Psoas muscle (tissue), 8 donors: ENCODE measurements at places on chromosomes 7 and 10. TPM values are rescaled to one million over a fixed set of nuclear protein-coding genes. Genes with fewer than 3 reads are reported as not detected.

DNA sequence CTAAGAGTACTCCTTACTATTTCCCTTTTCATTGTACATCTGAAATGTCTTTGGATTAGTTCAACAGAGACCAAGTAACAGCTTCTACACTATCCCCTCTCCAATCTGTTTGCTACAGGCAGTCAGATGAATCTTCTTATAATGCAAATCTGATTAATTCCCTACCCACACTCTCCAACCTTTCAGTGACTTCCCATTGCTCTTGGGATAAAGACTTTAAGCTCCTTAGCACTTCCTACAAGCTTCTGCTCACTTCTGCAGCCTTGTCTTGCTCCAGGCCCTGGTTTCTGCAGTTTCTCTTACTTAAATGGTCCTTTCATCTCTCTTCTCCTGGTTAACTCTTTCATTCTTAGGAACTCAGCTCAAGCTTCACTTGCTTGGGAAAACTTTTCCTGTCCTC lies 65.2 kb upstream of the FEZF1 start:
- DNase-seq = no peak

- no peak for DNase-seq
Measured at GRCh38 chr7:37558320-37559096, 109.8 kb upstream of the ELMO1 start.

GRCh38 chr10:78579576-78579975 lies 489.2 kb upstream of the ZMIZ1 start:
- no peak for DNase-seq

- DNase-seq = no peak
Measured at GRCh38 chr10:69056129-69056528, 31.8 kb upstream of the SRGN start.

- no peak for DNase-seq
Measured at GRCh38 chr7:142913051-142913450, 20.5 kb downstream of the TRPV5 start.

GRCh38 chr10:90051474-90051873 lies 350.1 kb downstream of the KIF20B start:
- no peak for DNase-seq

- no peak for DNase-seq
Measured at GRCh38 chr10:110212119-110213006, 5.0 kb downstream of the MXI1 start.

DNA sequence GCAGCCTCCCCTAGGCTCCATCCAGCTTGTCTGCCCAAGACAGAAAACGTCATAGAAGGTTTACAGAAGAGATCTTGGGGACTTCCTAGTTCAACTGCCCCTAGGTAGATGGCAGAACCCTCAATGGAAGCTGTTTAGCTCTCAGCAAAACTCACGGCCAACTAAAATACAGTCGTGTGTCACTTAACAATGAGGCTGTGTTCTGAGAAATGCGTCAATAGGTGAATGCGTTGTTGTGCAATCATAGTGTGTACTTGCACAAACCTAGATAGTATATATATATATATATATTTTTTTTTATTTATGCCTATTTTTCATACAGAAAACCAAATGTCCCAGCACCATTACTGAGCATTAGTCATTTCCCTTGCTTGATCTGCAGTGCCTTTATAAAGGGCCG lies 100.4 kb upstream of the SH2B2 start:
- DNase-seq = no peak

DNA sequence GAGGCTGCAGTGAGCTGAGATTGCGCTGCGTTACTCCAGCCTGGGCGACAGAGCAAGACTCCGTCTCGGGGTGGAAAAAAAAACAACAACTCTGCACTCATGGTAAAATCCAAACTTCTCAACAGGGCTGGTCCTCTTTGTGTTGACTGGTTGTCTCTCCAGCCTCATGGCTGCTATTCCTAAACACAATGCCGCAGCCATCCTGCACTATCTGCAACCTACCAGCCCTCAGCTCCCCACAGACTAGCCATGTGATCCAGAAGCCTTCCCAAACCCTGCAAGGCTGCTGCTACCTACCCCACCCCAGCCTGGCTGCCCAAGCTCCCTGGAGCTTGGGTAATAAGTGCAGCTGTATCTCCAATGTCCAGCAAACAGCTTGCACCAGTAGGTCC lies 11.7 kb downstream of the ZYX start:
- no peak for DNase-seq

DNA sequence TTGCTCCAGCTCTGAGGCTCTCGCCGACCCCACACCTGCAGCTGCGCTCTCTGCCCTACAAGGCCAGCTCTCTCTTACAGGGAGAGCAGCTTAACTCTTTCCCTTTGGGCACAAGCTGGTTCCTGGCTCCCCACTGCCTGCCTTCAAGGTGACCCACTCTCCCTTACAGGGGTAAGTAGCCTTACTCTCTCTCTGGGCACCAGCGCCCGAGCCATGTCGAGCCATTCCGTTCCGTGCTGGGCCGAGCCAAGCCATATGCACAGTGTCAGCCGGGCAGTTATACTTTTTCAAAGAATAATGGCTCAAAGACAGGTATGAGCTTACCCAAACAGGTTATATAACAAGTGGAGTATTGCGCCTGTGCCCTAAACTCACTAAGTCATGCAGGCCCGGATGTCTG lies 44.6 kb downstream of the VIM start:
- no peak for DNase-seq

DNA sequence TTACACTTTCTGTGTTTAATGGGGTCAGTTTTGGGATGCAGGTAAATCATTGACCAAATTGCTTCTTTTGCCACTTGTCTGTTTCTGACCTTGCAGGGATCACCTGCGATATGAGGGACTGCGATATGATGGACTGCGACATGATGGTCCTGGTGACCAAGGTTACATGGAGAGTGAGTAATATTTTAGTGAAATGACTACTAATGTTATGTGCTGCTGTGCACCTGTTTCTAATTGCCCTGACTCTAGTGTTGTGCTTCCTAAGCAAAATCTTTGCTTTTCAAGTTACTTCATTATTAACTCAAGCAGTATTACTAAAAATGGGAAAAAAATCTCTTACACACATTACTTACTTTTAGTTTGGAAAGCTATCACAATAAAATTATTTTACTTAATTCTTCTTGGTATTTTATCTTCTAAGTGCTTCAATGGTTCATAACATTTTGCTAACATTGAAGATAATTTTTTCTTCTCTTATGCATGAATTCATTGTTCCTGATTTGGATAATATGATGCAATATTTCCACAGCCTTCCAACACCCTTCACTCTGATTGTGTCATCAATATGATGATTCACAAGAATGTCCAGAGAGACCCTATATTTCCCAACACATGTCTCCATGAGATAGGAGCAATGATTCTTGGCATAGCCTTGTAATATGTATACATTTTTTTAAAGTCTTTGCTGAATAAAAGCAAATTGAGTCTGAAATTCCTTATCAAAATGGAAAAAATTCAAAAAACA lies 306.2 kb upstream of the AKR1E2 start:
- DNase-seq = no peak

DNA sequence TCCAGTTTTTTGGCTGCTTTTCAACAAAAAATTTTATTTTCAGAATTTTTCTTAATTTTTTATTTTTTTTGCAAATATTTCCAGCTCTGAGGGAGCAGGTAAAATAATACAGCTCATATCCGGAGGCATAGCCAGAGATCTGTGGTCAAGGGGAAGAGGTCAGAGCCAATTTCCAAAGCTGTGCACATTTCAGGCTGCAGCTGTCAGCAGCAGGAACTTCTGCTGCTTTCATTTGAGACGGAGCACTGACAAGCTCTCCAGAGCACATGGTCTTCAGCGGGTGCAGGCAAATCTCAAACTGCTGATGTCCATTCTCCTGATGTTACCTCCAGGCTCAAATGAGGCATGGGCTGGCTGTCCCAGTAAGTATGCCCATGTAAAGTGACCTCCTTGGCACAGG lies 31.1 kb downstream of the SLC26A4 start:
- DNase-seq = no peak

DNA sequence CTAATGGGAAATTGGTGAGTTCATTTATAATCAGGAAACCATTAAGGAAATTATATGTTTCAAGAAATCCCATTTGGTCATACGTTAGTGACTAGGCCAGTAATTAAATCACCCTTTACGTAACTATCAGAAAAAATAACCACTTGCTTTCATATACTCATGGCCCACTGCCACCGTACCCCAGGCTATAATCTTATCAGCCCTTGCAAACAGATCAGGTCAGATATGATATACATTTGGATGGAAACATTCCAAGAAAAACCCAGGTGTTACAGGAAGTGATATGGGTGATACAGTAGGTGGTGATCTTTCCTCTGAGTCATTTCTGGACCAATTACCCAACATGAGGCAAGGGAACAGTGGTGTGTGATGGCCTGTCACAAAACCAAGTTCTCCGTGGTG lies 481.0 kb upstream of the SEMA3A start:
- no peak for DNase-seq

DNA sequence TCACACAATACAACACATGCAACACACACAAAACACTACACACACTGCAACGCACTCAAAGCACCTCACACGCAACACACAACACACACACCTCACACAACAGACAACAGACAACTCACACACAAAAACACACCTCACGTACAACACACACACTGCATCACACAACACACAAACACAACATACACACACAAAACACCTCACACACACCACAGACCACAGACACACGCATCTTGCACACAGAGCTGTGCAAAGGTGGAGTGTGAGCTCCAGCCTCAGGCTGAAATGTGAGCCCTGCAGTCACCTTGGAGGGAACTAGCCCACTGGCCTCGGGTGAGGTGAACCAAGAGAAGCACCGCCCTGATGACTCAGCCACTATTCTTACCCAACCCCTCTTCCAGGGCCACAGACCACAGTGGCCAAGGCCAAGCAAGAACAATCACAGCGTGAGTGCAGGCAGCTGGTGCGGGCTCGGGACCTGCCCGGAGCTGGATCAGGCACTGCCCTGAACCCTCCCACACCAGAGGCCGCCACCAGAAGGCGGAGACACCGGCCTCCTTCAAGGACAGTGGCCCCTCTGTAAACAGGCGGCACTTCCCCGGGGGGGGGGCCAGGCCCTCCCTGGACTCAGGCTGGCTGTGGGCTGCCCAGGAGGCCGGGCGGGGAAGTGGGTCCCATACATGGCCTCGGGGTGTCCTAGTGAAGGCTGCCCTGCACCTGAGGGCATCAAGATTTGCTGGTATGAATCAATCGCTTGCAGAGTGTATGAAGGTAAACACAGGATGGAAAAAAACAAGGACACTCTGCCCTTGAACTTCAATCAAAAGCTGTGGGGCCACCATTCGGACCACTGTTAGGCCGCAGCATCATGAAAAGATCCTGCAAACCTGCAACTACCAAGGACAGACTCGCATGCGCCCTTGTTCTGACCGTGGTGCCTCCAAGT lies 106.7 kb downstream of the TNS3 start:
- DNase-seq = peak; percentile 92

GRCh38 chr7:45937301-45937700 lies 16.2 kb upstream of the IGFBP3 start:
- DNase-seq = no peak

- DNase-seq = no peak
Measured at GRCh38 chr10:120643351-120643750, 186.3 kb downstream of the PLPP4 start.

DNA sequence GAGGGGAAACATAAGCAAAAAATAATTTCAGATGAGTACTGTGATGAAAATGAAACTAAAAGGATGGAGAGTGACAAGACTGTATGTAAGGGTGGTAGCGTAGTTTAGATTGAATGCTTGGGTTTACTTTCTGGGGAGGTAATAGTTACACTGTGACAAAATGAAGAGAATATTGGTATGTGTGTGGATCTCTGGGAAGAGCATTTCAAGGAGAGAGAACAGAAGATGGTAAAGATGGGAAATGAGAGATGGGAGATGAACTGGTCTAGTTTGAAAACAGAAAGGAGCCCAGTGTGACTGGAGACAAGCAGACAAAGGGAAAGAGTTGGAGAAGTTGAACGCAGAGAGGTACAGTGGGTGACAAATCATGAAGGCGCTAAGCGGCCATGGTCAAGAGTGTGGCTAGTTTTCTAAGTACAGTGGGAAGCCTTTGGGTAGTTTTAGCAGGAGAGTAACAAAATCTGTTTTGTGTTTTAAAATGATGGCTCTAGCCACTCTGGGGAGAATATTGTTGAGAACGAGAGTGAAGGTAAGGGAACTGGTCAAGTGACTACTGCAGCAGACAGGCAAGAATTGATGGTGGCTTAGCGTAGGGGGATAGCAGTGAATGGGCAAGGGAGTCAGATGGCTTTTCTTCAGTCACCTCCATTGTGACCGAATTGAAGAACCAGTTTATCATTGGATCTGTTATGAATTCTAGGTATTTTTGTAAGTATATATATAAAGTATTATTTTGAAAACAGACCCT lies 22.6 kb downstream of the PALS2 start:
- no peak for DNase-seq

- DNase-seq = no peak
Measured at GRCh38 chr10:121393522-121393921, 204.7 kb downstream of the FGFR2 start.

GRCh38 chr7:151070574-151070960 lies 10.0 kb downstream of the FASTK start:
- DNase-seq = no peak

GRCh38 chr7:34530259-34530658 lies 127.8 kb upstream of the NPSR1 start:
- DNase-seq = no peak

DNA sequence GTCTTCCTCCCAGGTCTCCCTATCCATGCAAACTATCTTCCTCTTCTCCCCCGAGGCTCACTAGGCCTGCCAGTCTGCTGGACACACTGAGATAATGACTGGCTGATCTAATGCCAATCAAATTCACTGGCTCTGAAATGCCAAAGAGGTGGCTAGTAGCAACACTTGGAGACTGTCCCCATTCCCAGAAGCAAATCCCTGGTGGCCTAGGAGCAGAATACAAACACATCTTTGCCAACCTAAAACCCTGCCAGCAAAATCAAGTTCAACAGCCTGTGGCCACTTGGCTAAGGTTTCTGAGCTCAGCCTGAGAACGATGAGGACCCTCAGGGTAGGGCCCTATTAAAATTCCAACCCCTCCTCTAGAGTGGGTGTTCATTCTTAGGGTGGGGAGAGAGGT lies 46.6 kb downstream of the SH3PXD2A start:
- no peak for DNase-seq

- no peak for DNase-seq
Measured at GRCh38 chr10:77311186-77311585, 326.4 kb downstream of the KCNMA1 start.

DNA sequence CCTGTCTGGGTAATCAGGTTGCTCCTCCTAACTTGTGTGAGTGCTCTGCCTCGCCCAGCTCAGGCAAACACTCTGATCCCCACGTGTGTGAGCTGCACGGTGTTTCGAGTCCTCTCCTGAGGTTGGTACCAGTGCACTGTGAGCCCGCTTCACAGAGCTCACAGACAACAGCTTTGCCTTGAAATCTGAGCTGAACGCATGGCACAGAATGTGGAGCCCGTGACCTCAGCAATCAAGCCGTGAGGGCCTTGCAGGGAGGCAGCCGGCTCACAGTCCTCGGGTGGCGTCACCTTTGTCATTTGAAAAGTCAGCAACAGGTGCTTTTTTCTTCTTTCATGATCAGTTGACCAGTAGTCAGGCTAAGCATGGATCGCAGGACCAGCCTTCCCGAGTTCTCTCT lies 60.2 kb upstream of the ADGRA1 start:
- DNase-seq = no peak

GRCh38 chr7:157904211-157904865 lies 567.5 kb downstream of the DNAJB6 start:
- DNase-seq = no peak

Gene COBL
- total RNA-seq = 111 TPM

Gene CNNM1
- total RNA-seq = not detected

Gene SORCS3
- not detected for total RNA-seq

Gene ZNF467
- 2.2 TPM for total RNA-seq

Gene AKR1C4
- not detected for total RNA-seq

Gene CALD1
- total RNA-seq = 59.5 TPM

Gene FGFR2
- total RNA-seq = not detected

Gene OR2A1
- not detected for total RNA-seq

Gene ZNF33A
- 17.4 TPM for total RNA-seq

Gene EBF3
- total RNA-seq = 4.5 TPM

Gene ELN
- 15.4 TPM for total RNA-seq
